ENCODE measurements at places on chromosomes 16 and 17. TPM values are rescaled to one million over a fixed set of nuclear protein-coding genes. Genes with fewer than 3 reads are reported as not detected.
A peak's percentile ranks its signal among the peaks of the same experiment; 100 is the strongest.

- no peak for DNase-seq
Observed at GRCh38 chr16:79587897-79588296, 12.6 kb downstream of the MAF start.

DNA sequence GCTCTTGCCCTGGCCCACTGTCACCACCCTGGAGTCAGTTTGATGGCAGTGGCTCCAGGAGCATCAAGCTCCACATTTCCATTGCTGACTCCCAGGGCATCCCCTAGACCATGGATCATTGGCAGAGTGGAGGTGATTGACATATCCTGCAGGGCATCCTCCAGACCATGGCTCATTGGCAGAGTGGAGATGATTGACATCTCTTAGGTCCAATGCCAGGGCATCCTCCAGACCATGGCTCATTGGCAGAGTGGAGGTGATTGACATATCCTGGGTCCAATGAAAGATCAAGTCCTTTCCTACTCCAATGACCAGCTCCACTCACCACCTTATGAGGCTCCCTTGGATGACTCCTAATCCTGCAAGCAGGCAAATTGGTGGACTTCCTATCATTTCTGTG lies 174.3 kb upstream of the NLRP1 start:
- DNase-seq = peak; percentile 53

- DNase-seq = peak; percentile 24
Observed at GRCh38 chr17:978103-979093, 1.2 kb downstream of the NXN start.

DNA sequence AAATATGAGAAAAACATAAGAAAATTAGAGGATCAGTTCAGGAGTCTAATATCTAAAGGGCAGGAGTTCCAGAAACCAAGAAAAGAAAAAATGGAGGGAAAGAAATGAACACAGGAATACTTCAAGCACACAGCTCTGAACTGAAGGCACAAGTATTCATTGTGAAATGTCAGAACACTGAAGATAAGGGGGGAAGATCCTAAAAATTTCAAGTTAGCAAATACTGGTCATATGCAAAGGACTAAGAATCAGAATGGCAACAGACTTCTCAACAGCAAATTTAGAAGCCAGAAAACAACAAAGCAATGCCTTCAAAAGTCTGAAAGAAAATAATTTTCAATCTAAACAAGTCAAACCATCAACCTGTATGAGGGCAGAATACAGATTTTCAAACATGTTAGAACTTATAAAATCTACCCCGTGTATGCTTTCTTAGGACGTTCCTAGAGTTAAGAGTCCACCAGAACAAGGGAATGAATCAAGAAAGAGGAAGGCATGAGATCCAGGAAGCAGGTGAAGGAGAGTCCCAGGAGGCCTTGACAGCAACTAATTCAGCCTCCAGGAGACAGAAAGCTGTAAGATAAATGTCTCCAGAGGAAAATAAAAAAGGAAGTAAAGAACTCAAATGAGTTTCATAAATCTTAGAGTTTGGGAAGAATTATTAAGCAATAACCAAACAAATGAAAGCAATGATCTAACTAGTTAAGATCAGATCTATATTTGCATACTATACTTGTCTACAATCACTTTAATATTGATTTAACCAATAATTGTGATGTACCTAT lies 2.8 kb downstream of the BRD7 start:
- no peak for DNase-seq

- DNase-seq = peak; percentile 26
Observed at GRCh38 chr16:48025359-48025758, 130.4 kb downstream of the ABCC12 start.

Gene CCL5
- total RNA-seq = 0.26 TPM

Gene ZNF768
- total RNA-seq = 21.9 TPM

Gene TAC4
- total RNA-seq = not detected
